ENCODE measurements at places on chromosomes 12 and 14.

DNA sequence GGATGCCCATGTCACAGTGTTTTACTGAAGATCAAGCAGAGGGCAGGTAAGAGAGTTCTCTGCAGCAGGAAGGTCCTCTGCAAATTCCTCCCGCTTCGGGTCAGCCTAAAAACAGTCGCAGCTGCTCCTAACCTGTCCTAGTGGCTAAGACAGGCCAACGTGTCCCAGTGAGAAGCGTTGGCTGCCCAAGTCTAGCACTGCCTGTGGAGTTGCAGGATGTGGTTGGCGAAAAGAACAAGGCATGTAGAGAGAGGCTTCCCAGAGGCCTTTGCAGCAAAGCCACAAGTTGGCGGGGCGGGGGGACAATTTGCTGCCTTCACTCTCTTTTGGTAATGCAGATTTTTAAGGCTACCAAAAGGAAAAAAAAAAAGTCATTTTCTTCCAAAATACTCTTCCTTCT, 340.1 kb downstream of the BCL11B start:
- no peak for DNase-seq

GRCh38 chr12:124756166-124756565, 107.5 kb downstream of the SCARB1 start:
- DNase-seq, result no peak

- no peak for DNase-seq
Measured at GRCh38 chr14:98578204-98578603, 693.8 kb downstream of the BCL11B start.

DNA sequence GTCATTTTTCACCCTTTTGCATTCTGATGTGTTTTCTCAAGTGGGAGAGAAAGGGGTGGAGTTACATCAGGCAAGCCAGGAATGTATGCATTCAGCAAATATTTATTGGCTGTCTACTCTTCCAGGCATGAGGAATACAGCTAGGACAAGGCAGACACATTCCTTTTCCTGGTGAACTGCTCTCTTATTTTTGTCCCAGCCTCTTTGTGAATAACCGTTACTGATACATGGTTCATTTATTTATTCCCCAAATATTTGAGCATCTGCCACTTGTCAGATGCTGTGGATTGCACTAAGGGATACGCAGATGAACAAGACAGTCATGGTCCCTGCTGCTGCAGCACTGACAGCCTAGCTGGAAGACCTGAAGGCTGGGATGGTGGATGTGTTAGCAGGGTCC, 6.1 kb downstream of the PELI2 start:
- DNase-seq, result no peak

DNA sequence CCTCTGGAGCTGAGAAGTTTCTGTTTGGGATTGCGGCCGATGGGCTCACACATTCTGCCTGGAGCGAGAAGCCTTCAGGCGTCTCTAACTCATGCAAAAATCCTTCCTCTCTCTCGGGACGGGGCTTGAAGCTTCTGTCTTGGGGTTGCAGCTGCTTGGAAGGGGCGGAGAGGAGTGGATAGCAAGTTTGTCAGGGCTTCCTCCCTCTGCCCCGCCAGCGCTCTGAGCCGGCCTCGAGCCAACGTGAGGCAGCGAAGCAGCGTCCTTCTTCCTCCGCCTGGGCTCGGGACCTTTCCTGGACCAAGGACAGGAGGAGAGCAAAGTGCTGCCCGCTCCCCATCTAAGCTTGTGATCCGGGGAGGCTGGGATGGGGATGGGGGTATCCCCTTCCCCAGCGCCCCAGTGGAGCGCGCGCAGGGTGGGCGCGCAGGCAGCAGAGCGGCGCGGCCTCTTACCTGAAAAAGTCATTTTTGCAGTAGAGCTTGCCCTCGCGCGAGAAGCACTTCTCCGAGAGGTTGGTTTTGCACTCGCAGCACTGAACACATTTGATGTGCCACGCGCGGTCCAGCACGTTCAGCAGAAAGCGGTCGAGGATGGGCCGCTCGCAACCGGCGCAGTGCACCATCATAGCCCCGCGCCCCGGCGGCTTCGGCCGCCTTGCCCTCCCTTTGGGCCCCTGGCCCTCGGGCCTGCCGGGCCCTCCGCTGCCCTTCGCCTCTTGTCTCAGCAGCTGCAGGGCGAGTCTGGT, 626 bp downstream of the LHX5 start:
- DNase-seq, result no peak

- DNase-seq, result no peak
Measured at GRCh38 chr14:20614038-20614840, 23.1 kb upstream of the RNASE12 start.

GRCh38 chr14:32403688-32404087, 74.6 kb downstream of the AKAP6 start:
- DNase-seq, result no peak

GRCh38 chr14:85358136-85358785, 171.7 kb upstream of the FLRT2 start:
- no peak for DNase-seq

DNA sequence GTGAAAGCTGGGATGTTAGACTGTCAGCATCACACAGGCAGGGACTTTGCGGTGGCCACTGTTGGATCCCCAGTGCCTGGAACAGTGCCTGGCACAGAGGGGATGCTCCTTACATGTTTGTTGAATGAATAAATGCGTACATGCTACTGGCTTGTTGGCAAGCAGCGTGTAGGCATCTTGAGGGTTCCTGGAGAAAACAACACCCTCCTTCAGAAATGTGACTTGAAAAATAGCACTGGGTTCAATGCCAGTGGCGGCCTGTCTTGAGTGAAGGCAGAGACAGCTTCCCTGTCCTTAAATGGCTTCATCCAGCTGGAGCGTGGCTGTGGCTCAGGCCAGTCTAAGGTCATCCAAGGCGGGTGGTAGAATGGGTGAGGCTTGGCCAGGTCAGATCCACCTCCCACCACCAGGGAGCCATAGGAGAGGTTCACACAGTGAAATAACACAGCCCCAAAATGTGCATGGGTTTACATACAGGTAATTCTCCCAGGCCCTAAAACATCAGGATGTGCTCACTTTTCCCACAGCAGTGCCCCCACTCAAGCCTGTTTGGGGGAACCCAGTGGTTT, 171.4 kb downstream of the PHETA1 start:
- DNase-seq, result no peak

DNA sequence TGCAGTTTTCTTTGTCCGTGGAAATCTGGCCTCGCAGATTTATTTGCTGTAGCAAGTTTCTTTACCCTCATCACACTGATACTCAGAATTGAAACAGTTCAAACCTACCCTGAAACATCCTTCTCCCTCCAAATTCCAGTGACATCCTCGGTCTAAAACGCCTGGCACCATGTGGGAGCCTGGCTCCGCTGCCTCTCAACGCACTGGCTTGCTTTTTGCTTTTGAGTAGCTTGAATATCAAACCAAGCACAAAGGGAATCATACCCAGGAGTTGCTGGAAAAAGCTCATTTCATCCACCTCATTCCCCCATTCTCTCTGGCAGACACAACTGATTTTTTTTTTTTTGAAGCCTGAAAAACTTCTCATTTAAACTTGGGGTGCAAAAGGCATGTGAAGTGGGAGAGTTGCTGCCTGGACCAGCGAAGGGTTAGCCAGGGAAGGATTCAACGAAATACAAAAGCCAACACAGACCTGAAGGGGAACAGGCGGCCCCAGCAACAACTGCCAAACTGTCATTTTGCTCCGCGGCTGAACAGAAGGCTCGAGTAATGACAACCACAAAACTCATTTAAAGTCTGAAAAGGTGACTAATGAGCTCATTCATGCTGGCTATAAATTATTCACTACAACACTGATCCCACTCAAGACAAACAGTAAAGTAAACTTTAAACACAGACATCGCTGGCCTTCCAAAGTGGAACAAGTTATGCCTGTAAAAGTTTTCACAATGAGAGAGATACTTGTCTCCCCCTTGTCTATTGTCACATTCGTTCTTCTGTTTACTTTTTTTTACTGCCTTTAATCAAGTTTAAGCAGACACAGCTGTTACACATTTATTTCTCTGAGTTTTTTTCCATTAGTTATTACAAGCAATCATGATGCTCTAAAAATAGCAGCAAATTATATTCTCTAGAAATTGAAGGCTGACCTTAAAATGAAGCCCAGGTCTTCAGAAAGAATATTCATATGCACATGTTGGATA, 12.5 kb upstream of the FOXN3 start:
- no peak for DNase-seq

DNA sequence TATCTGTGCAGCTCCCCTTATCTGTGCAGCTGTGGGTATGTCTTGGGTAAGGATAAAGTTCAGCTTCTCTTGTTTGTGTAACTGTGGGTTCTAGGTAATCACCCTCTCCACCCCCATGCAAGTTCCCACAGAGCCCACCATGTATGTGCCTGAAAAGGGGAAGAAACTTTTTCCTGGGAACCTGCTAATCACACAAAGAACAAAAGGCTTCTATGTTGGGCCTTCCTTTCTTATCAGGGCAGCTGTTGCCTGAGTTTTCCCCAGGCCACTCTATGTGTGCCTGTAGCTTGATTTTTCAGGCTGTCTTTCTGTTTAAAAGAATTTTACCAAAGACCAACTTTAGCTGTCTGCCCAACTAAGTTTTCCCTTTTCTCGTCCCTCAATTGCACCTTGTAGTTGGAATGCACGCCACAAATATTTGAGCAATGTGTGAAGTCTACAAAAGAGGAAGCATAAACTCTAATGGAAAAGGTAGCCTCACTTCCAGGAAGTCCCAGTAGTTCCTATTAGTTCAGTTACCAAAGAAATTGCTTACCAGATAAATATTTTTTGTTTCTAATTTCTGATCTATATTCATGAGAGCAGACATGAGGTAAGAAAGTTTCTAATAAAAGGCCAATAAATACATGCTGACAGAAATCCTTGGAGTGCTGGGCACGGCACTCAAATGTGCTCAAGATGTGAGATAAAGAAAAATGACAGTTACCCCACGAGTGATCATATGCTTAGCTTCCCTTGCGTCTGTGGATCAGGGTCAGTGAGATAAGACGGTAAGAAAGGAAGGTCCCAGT, 2.7 kb upstream of the GALC start:
- DNase-seq, result no peak

DNA sequence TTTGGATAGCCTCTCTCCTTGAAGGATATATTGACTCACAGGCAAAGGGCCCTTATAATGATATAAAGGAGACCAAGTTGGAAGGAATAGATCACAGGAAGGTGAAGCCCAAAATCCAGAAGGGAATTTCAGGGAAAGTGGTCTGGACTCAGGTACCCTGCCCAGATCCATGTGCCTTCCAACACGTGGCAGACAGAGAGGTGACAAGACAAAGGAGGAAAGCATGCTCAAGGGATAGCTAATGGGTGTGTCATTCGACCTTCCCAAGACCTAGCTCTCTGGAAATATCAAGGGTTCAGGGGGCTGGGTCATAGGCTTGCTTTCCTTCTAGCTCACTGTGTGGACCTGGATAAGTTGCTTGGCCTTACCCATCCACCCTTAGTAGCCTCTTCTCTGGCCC, 214.3 kb downstream of the ZFP36L1 start:
- no peak for DNase-seq

DNA sequence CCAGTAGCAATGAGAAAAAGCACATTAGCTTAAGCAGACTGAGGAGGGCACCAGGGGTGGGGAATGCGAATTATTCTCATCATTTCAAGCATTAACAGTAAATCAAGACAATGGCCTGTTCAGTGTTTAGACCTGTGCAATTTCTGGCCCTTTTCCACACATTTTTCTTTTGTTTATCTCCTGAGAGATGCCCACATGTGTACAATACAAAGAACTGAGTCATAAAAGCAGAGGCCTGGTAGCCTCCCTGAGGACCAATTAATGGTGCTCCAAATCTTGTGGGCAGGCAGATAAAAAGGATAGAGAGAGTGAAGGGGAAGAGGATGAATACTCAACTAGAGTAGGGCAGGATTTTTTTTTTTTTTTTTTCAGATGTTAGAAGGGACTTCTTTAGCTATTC, 480.8 kb downstream of the RERGL start:
- no peak for DNase-seq

DNA sequence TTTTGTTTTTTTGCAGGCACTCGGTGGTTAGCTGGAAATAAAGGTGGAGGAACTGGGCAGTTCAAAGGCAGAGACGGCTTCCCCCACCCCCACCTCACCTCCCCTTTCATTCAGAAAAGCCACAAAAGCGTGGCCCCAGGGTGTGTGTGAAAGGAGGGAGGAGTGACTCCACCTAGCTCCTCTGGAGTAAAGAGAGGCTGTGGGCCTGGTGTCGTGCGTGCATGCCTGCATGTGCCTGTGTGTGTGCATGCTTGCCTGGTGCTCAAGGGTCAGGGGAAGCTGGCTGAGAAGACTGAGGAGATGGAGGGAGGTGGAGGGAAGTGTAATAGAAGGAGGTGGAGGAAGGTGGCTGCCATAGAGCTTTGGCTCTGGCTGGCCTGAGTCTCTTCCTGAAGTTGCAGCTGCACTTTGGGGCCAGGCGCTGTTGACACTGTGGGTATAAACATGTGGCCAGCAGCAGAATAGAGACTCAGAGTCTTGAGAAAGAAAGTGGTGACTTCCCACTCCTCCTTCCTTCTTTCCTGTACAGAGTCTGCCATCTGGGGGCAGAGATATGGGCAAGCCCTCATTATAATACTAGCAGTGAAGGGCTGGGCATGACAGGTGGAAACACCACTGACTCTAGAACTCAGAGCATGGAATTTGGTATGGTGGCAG, 36.9 kb upstream of the SINHCAF start:
- DNase-seq, result no peak

DNA sequence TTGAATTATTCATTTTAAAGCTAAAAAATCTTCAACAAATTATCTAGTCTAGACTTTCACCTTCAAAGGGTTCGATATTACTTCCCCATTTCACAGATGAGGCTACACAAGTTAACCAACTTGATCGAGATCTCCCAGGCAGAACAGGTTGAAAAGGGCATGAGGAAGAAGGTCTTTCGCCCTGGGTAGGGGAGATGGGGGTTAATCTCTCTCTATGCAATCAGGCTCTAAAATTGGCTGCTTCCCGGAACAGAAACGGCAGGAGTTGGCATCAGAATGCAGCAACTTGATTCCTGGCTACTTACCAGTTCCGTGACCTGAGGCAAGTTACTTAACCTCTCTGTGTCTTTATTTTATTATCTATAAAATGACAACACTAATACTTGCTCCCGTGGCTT, 2.4 kb upstream of the CISTR start:
- no peak for DNase-seq

DNA sequence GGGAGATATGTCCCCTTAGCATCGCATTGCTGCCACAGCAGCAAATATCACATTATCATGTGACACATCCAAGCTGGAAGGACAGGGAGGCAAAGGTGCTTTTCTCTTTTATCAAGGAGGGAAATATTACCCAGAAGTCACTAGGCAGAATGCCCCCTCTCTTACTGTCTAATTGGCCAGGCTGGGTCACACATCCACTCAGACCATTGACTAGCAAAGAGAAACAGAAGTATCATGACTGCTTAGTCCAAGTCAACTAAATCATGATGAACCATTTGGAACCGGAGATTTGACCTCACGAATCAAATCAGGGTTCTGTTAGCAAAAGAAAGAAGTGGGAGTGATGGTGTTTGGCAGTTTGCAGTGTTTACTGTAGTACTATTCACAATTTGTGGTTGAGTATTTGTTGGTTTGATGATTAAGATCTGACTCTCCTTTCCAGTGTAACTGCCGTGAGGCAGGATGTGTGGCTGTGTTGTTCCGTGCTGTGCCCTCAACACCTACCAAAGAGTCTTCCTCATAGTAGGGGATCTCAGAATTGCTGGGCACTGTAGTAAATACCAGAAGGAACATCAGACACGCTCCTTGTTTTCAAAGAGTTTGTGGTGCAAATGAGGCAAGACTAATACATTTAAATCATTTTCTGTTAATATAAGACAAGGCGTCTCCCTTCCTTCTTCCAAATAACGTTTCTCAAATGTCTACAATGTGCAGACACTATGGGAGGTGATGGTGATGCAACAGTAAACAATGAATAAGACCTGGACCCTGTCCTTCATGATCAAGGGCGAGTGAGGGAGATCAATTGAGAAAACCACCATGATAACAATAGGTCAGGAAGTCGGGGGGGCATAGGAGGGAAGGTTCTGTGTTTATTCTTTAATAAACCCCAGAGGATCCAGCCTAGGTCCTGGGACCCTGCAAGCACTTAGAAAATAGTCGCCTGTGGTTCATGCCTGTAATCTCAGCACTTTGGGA, 194.4 kb upstream of the CRY1 start:
- no peak for DNase-seq
